ENCODE measurements at places on chromosomes 2 and 18.

DNA sequence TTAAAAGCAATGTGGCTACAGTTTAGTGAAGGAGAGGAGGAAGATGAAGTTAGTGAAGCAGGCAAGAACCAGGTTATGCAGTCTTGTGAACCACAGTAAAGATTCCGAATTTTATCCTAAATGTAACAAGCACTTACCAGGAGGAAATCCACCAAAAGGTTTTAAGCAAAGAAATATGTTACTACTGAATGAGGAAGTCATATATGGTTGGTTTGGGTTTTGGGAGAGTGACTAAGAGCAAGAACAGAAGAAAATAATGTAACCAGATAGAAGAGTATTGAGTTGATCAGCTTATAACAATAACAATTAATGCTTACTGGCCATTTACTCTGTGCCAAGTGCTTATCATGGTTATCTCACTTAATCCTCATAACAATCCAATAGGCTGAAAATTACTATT, 1.9 kb downstream of the USP37 start:
- DNase-seq = no peak

DNA sequence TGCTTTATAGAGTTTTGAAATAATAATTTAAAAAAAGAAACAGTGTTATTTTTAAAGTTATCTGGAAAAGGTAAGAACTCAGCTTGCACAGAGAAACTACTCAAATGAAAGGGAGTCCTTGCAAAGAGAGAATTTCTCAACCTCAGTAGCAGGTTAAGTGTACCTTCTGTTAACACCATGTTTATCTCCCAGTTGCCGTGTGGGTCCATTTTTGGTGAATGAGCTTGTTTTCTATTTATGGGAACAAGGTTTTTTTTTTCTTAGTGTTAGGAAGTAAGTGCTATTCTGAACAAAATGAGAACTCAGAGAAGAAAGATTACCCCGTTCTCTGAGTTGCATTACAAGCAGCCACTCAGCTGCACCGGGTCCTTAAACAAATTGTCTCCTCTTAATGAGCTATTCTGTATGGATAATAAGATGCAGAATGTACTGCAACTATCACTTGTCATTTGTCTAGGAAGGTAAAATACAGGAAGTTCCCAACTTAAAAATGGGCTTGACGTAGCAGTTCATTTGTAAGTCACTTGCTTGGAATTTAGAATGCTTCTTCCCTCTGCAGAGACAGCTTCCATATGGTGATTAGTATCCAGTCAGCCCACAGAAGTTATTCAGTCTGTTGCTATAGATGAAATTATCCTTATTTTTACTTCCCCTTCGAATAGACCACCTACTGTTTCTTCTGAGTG, 74.9 kb downstream of the LTBP1 start:
- DNase-seq = no peak

- DNase-seq = no peak
Measured at GRCh38 chr2:66604976-66605375, 170.1 kb downstream of the MEIS1 start.

GRCh38 chr2:217853301-217853881, 149.4 kb downstream of the TNS1 start:
- no peak for DNase-seq

GRCh38 chr18:12630136-12630535, 27.8 kb downstream of the SPIRE1 start:
- DNase-seq = no peak

DNA sequence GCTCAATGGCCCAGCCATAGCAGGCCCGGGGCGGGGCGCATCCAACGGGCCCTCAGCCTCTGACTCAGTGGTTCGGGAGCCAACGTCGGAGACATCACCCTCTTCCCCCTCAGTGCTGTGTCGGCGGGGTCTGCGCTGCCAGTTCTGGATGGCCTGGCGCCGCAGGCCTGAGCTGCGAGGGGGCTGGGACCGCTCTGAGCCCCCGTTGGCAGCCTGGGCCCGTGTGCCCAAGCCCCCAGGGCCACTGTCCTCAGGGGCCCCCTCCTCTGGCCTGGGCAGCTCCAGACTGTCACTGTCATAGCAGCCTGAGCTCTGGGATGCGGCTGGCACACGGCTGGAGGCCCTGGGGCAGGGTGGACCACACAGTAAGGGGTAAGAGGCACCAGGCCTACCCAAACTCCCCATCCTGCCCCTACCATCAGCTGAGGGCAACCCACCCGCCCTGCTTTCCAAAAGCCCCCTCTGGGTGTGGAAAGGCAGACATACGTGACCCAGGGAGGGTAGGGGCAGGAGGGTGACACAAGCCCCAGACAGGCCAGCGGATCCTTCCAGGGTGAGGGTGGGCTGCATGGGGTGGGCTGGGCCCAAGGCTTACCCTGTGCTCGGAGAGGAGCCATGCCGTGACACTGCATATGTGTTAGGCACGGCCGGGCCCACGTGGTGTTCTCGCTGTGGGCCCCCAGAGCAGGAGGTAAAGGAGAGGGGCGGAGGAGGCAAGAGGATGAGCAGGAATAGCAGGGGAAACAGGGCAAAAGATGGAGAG, 18.8 kb downstream of the FBXO41 start:
- no peak for DNase-seq

DNA sequence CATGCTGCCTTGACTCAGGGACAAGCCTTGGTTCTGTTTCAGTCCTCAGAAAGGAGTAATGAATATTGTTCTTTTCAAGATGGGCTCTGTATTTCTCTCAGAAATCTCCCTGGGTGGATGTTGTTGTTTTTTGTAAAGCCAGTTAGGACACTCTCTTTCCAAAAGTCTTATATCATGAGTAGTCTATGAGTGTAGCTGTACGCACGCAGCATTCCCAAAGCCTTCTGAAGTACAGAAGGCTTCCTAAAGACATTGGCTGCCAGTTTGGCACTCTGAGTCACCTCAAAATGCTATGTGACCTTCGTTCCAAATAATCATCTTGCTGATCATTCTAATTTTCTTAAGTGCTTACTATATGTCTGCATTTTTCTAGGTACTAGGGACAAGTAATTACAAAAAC, 16.7 kb upstream of the GTF2A1L start:
- no peak for DNase-seq

DNA sequence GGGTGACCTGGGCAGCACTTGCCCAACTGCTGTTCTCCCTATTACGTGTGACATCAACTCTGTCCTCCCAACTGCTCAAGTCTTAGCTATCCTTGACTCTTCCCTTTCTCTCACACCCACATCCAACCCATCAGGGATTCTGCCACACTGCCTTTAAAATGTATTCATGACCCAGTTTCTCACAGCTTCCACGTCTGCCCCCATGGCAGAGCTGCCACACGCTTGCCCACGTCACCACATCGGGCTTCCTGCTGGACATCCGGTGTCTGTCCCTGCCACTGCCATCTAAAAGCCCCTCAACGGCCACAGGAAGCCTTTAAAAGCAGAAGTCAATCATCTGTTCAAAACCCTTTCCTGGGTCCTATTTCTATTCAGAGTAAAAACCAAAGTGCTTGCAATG, 233.1 kb upstream of the POU3F3 start:
- DNase-seq = no peak

DNA sequence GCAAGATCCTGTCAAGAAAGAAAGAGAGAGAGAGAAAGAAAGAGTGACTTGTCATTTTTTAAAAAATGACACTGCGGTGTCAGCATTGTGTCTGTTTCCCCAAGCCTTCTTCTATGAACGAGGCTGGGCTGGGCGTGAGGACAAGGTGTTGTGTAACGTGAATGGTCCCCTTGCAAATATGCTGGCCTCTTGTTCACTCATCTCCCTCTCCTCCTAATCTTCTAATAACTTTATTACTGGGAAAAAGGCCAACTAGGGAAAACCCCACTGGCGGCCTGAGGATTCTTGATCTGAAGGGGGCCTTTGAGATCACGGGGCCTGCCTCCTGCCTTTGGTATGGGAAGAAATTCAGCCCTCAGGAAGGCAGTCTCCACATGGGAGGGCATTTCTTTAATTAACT, 163.1 kb downstream of the MIB1 start:
- no peak for DNase-seq

GRCh38 chr2:136361521-136361920, 243.6 kb upstream of the CXCR4 start:
- DNase-seq = no peak

DNA sequence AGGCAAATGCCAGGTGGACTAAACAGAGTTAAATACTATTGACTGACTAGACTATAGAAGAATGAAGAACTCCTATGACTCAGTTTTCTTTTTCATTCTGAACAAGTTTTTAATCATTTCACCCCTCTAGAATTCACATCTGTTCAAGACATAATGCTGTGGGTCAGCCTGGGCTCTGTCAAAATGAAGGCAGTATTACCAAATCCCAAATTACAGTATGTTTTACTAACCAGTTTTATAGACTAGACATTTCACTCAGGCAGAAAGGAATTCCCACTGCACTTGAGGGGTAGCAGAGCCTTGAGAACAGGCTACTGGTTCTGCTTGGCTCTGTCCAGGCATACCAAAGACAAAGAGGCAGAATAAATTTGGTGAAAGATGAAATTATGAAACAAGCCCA, 511.7 kb downstream of the EPHA4 start:
- no peak for DNase-seq

DNA sequence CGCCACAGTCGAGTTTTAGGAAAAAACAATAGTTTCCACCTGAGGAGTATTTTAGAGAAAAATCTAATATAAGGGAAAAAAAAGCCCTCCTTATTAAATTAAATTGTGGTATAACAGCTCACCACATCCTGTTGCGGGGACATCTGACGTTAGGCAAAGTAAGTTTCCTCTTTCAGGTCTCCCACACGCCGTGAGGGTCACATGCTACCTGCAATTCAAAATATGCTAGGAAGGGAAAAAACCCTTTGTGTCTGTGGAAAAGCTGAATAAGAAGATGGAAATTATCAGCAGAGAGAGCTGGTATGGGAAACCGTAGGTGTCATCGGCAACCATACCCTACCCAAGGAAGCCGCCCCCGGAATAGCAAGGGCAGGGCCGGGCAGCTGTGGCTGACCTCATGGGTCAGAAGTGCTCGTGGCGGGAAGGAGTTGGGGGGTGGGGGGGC, 128.0 kb downstream of the NFATC1 start:
- no peak for DNase-seq

DNA sequence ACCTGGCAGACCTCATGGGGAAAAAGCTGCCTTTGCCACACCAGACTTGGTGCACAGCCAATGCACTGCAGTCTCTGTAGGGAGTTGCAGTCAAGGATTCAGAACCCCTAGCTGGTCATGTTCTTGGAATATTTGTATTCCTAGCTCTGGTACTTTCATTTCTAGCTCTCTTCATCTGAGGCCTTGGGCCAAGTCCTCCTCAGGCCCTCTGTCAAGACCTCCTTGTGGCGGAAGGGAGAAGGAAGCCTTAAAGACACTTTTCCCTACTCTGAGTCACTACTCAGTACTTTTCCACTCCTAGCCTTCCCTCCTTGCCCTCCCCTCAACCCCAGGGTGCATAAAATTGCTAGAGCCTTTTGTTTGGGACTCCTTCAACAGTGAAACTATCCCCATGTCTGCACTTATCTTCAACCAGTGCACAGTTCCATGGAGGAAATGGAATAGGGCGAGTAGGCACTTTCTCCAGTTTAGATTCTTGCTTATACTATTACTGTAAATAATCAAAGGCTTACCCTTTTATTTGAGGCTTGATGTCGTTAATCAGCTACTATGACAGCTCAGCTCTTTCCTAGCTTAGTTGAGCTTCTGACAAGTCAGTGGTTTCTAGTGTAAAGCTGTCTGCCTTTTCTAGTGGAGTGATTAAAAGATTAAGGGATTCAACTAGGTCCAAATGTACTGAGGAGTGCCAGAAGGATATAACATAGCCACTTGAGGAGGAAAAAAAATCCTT, 15.8 kb downstream of the M1AP start:
- no peak for DNase-seq

DNA sequence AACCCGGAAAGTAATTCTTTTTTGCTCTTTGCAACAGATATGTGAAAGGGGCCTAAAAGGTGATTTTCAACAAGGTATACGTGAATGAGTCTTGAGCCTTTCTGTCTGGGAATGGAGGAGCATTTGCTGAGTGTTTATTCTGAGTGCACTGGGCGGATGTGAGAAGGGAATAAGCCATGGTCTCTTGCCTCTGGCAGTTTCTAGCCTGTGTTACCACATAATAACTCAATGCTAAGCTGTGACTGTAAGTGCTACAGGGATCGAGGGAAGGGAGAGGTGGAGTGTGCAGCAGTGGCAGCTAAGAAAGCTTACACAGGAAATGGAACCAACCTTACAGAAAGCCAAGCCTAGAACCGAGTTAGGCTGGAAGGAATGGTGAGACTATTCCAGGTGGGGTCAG, 444.3 kb downstream of the SLC4A3 start:
- no peak for DNase-seq

GRCh38 chr2:176291335-176291734, 22.1 kb downstream of the MTX2 start:
- no peak for DNase-seq

DNA sequence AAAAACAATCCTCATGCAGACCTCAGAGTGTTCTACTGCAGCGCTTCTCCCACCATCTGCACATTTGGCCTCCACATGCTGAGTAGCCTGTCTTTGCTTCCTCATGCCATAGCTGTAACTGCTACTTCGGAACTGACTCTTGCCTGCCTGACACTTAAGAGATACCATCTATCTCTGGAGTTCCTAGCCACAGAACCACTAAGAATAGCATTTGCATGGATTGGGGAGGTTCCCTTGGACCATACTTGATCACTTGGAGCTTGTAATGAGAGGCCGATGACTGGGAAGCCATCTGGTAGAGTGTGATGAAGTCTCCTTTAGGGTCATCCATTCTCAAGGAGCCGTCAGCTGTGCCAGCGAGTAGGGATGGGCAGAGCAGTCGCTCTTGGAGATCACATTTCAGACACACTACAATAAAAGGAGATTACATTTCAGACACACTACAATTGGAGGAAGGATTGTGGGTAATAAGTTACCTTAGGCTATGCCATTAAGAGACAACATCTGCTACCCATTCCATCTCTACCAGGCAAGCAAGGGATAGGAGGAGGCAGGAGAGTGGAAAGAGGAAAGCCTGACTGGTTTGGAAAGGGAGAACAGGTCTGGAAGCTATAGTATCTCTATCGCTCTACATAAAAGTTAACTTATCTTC, 21.8 kb downstream of the DOK1 start:
- no peak for DNase-seq

- DNase-seq = no peak
Measured at GRCh38 chr2:156955701-156956100, 301.8 kb upstream of the GALNT5 start.

DNA sequence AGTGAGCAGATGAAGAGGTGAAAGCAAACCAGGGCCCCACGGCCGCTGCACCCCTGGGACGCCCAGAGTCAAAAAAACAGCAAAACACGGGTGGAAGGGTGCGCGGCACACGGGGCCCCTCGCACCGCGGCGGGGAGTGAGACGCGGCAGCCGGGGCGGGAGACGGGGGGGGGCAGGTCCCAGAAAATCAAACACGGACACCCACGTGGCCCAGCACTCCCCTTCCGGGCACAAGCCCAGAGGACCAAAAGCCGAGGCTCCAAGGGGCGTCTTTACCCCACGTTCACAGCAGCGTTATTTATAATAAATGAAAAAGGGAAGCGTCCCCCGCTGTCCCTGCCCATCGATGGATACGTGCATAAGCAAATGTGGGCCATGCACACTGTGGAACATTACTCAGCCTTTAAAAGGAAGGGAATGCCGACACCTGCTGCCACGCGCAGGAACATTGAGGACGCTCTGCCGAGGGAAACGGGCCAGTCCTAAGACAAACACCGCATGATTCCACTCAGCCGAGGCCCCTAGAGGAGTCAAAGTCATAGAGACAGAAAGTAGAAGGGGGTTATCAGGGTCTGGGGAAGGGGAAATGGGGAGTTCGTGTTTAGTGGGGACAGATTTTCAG, 677 bp upstream of the COPS9 start:
- DNase-seq = no peak

GRCh38 chr2:181129364-181130056, 149.1 kb downstream of the UBE2E3 start:
- no peak for DNase-seq

GRCh38 chr2:143480601-143481236, 351.5 kb downstream of the ARHGAP15 start:
- DNase-seq = no peak

- DNase-seq = no peak
Measured at GRCh38 chr2:6148882-6149281, 456.7 kb downstream of the SOX11 start.

All from NCI-H1694 (cell line).